Astrocyte of the spinal cord (primary cell): ENCODE measurements at places on chromosomes 4 and X.

DNA sequence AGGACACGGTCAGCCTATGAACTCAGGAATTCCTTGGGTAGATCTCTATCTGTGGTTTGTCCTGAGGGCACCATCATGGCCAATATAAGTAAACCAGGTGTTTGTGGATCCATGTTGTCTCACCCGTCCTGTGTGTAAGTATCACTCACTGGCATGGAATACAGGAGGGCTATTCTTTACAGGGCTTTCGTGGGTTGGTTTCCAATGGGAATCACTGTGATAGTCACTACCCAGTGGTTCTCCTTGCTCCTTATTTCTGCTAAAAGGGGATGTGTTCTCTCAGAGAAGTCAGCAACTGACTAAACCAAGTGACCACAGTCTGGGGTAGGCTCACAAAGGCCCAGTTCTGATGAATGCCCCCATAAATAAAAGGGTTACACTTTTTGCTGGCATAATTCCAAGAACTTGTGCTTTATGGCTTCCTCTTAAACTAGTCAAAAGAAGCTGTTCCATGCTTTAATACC is 236.7 kb upstream of the JADE1 start:
- peak; percentile 67 for DNase-seq

DNA sequence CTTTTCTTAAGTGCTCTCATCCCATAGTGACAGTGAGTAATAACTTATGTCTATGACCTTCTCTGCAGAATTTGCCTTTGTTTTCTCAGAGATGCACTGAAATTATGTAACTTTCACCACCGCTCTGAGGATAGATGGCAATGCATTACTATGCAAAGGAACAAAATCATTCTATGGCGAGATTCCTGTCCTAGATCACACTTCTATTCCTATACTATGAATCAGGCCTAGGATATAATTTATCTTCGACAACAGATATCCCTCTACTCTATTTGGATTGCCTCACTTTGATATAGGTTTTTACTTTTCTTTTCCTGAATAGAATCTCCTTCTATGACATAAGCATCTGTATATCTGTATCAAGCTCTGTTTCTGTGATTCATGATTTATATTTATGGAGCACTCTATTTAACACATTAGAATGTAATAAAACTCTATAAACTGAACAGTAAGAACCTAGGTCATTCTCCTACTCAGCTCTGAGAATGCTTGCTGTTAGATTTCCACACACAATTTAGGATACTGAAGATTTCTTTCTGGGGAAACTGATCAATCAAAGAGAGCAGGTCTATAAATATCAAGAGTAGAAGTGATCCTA is 1082.3 kb upstream of the ADGRL3 start:
- DNase-seq = no peak

DNA sequence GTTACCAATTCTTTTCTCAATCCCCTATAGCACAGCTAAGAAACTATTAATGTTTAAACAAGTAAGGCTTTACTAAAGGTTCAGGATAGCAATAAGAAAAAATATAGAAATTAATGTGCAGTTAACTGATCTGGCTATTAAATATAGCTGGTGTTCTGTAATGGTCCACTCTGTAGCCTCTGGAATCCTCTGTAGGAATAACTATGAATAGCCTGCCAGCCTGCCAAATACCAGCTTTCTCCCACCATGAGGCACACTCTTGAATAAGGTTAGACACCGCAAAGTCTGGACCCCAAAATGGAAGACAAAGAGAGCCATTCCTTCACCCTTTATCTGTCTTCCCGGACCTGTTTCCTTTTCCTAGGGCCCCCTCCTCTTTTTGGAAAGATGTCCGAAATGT is 30.6 kb downstream of the CEP44 start:
- no peak for DNase-seq

- no peak for DNase-seq
Observed at GRCh38 chrX:65601126-65601525, 66.3 kb upstream of the MSN start.

- DNase-seq = no peak
Observed at GRCh38 chr4:146059151-146059550, 116.4 kb upstream of the LSM6 start.

DNA sequence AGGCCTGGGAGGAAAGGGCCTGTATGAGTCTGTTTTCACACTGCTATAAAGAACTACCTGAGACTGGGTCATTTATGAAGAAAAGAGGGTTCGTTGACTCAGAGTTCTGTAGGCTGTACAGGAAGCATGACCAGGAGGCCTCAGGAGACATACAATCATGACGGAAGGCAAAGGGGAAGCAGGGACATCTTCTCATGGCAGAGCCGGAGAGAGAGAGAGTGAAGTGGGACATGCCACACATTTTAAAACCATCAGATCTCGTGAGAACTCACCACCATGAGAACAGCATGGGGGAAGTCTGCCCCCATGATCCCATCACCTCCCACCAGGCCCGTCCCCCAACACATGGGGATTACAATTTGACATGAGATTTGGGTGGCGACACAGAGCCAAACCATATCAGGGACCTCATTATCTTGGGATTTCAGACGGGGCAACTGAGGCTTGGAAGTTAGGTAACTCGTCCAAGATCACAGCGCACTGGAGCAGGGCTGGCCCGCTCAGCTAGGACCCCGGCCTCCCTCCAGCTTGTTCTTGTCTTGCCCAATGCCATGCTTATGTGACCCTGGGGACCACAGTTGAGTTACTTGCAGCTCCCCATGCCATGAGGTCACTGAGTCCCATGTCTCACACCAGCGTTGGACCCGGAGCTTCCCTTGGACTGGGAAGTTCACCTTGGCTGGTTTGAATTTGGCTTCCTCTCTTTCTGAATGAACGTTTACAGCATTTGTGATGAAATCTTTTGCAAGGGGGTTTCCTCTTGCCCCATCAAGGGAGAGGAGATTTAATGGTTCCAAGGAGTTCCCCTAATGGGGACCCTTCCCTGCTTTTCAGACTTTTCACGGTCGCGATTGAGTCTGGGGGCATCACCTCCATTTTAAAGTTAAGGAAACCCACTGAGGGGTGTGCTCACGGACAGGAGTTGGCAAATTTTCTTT is 18.1 kb downstream of the HTRA3 start:
- no peak for DNase-seq

DNA sequence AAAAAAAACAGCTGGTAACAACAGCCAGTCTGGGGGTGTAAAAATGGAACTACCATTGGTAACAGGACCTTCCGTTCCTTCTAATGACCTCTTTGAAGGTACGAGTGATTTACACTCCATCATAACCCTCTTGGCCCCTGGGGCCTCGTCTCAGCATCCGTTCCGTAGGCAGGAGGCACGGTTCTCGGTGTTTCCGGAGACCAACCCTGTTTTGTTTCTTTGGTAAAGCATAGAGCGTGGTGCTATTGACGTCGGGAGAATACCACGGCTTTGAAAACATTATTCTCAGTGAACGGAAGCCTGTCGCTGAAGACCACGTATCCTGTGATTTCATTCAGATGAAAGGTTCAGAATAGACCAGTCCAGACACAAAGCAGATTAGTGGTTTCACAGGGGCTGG is 198.9 kb downstream of the ASMT start:
- no peak for DNase-seq
